ENCODE measurements at places on chromosomes 4 and X. TPM values are rescaled to one million over a fixed set of nuclear protein-coding genes. Genes with fewer than 3 reads are reported as not detected.

Gene STX18
- total RNA-seq, result 26.9 TPM

Gene TKTL1
- not detected for total RNA-seq

Gene ATRX
- 96.1 TPM for total RNA-seq

Gene ABLIM2
- total RNA-seq, result under 0.01 TPM

Gene SMIM10
- 3.6 TPM for total RNA-seq

Gene LRAT
- total RNA-seq, result under 0.01 TPM

Gene CENPVL2
- total RNA-seq, result not detected

Gene XIAP
- total RNA-seq, result 30.0 TPM

Gene NAA10
- 118 TPM for total RNA-seq

Gene PLAC1
- 0.36 TPM for total RNA-seq

Gene CLGN
- 0.36 TPM for total RNA-seq

Gene MXD4
- 25.6 TPM for total RNA-seq

Gene PRDM8
- 5.7 TPM for total RNA-seq

Gene CLOCK
- total RNA-seq, result 53.4 TPM

Gene SFRP2
- total RNA-seq, result not detected

Gene EPHA5
- total RNA-seq, result under 0.01 TPM

Gene TCEAL3
- 13.1 TPM for total RNA-seq

Gene CXCL3
- not detected for total RNA-seq

Gene USP17L15
- total RNA-seq, result not detected

Gene CXorf49B
- not detected for total RNA-seq

Gene CT55
- not detected for total RNA-seq

Gene PPP1R2C
- not detected for total RNA-seq

Gene HSD17B13
- under 0.01 TPM for total RNA-seq

Gene GPR34
- total RNA-seq, result not detected

Gene DUSP21
- not detected for total RNA-seq

Gene STK32B
- total RNA-seq, result 5.8 TPM

Gene FANCB
- 14.4 TPM for total RNA-seq

Gene CXCL13
- not detected for total RNA-seq

Gene LUZP4
- total RNA-seq, result not detected

Gene UGT2B11
- not detected for total RNA-seq

Gene MAGEB3
- not detected for total RNA-seq

Gene S100G
- total RNA-seq, result not detected

Gene MAGEC2
- not detected for total RNA-seq

Gene MCTS1
- total RNA-seq, result 48.6 TPM

Gene SERPINA7
- not detected for total RNA-seq

Gene WAS
- not detected for total RNA-seq

Gene CT47B1
- not detected for total RNA-seq

Gene CFAP99
- not detected for total RNA-seq

Gene F8A3
- 0.18 TPM for total RNA-seq

Gene RHOXF2
- not detected for total RNA-seq

Gene STOX2
- 5.4 TPM for total RNA-seq

Gene FRG2
- not detected for total RNA-seq

Gene PDLIM3
- total RNA-seq, result 11.7 TPM
